ENCODE measurements at places on chromosomes 7 and 10. TPM values are rescaled to one million over a fixed set of nuclear protein-coding genes. Genes with fewer than 3 reads are reported as not detected.
A peak's percentile ranks its signal among the peaks of the same experiment; 100 is the strongest.

The TMEM26 gene
- total RNA-seq: 0.87 TPM

DNA sequence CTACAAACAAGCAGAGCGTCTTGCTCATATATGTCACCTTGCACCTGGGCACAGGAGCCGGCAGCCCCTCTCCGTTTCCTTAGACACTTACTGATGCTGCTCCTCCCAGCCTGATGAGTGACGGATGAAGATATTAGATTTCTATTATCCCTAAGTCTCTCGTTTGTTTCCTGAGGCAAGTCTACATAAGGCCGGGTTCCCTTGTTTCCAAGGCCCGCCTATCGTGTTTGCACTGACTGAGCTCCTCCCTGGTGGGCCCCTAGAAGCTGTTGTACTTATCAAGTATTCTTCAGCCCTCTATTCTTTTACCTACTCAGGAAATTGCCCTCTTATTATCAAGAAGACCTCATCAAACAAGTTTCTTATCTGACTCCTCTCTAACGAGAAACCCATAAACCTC lies 18.5 kb downstream of the SH3PXD2A start:
- H3K27me3 ChIP-seq: no peaks in the 10 kb centered on the region
- peaks cover 3% of the 10 kb centered on the region for H3K36me3 ChIP-seq
- no peak for DNase-seq
- peak overlapping the region; percentile 0 for H3K27ac ChIP-seq
- no peak overlapping the region for H3K4me3 ChIP-seq

The HABP2 gene
- 112 TPM for total RNA-seq

DNA sequence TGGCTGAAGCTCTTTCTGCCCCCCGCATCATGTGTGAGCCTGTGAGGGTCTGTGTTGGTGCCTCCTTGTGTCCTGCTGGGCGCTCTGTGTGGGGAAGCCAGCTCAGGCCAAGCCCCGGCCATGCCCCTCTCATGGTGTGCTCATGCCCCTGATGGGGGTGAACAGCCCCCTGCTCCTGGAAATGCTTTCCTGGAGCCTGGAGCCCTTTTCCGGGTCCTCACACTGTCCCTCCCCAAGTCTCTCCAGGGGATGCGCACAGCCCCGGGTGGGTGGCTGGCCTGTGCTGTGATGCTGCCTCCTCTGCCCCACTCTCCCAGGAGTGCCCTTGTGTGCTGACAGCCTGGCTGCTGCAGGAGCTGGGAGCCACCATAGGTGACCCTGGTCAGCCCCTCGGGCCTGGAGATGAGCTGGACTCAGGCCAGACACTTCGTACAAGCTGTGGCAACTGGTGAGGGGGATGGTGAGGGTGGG lies 20.8 kb upstream of the ZNF862 start:
- H3K4me3 ChIP-seq: no peak overlapping the region
- no peaks in the 10 kb centered on the region for H3K27me3 ChIP-seq
- no peak overlapping the region for H3K27ac ChIP-seq

DNA sequence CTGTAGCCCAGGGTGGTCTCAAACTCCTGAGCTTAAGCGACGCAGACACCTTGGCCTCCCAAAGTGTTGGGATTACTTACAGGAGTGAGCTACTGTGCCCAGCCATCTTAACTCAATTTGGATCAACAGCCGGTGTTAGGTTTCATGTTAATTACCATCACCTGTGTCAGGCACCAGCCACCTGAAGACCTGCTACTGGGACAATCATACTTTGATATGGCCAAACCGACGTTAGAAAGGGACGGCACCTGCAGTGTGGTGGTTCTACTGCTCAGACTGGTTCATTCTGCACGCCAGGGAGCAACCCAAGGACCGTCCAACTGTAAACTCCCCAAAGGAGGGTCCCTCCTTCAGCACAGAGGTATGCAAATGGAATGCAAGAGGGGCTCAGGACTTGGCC lies 74.2 kb upstream of the CYTH3 start:
- DNase-seq: no peak
- peak overlapping the region; percentile 61 for H3K4me3 ChIP-seq
- peaks cover 10% of the 10 kb centered on the region for H3K4me1 ChIP-seq
- peak overlapping the region; percentile 69 for H3K27ac ChIP-seq
- no peaks in the 10 kb centered on the region for H3K27me3 ChIP-seq

DNA sequence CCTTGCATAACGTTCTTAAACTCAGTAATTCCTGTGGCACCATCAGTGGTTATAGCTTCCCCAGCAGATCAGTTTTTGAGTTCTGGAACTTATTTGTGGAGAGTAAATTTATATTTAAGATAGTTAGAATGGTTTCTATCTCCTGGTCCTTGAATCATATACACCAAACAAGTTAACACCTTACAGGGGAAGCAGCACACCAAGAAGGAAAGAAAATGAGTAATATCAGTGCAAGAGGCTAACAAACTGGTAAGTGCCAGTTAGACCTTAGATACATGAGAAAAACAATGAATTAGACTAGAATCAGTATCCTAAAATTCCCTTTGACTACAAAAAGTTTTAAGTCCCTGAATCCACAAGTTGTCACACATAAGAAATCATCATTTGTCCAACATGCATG lies 54.2 kb downstream of the ABI1 start:
- no peak overlapping the region for H3K4me3 ChIP-seq
- H3K4me1 ChIP-seq: peaks cover 38% of the 10 kb centered on the region
- no peaks in the 10 kb centered on the region for H3K27me3 ChIP-seq
- no peak overlapping the region for H3K27ac ChIP-seq
- H3K36me3 ChIP-seq: no peaks in the 10 kb centered on the region

Data from progenitor cell of endocrine pancreas (in vitro differentiated cells).